ENCODE measurements at places on chromosomes 2 and 18.

GRCh38 chr2:16750175-16750924, 84.7 kb upstream of the CYRIA start:
- DNase-seq: no peak

GRCh38 chr2:17591846-17592245, 51.4 kb downstream of the VSNL1 start:
- no peak for DNase-seq

DNA sequence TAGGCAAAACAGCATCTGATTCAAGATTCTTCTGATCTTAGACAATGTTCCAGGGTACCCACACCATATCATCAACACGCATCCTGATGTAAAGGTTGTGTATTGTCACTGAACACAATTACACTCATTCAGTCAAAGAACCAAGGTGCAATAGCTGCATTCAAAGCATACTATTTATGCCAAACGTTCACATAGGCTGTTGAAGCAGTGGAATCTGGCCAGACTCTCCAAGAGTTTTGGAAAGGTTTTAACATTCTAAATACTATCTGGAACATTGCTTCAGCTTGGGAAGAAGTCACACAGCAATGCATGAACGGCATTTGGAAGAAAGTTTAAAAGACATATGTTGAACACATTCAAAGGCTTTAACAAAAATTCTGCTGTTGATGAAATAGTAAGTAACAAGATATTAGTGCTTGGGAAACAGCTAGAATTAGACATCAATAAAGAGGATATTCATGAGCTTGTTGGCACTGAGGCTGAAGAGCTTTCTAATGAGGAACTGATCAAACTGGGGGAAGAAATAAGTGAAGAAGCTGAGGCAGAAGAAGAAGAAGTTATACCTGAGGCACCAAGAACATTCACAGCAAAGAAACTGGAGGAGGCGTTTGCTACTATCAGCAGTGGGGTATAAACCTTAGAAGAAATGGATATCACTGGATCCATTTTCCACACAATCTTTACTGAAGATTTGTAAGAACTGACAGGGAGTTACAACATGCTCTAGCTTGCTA, 47.6 kb upstream of the MSH6 start:
- DNase-seq: no peak

DNA sequence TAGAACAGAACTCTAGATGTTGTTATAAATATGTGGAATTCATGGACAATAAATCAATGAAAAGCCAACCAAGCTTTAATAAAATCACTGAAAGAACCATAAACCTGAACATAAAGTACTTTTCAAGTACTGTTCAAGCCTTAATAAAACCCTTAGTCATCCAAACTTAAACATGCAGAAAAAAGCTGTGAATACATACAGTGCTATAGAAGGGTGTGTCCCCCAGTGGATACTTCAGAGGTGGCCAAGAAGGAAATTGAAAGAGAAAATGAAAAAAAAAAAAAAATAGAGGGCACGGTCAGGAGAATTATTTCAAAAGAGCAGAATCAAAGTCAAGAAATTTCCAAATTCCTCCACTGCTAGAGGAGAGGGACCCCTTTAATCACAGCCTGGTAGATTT, 141.1 kb downstream of the SP100 start:
- DNase-seq: no peak

- no peak for DNase-seq
These were observed 19.9 kb upstream of the LDLRAD4 start for GRCh38 chr18:13198701-13199100.

DNA sequence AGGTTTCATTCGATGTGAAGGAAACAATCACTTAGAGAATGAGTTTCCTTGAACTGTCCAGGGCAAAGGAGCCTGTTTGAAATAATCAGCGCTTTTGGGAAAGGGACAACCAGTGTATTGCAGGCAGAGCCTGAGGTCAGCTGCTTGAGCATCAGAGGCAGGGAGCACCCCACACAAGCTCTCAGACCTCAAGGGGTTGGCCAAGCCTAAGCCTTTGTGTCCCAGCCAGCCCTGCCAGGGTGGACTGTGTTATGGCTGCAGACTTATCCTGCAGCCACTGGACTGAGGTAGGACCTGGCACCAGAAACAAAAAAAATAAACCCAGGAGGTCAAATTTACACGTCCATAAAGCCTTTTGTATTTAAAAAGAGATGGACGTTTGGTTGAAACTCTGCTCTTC, 228.3 kb downstream of the SEPTIN10 start:
- no peak for DNase-seq

DNA sequence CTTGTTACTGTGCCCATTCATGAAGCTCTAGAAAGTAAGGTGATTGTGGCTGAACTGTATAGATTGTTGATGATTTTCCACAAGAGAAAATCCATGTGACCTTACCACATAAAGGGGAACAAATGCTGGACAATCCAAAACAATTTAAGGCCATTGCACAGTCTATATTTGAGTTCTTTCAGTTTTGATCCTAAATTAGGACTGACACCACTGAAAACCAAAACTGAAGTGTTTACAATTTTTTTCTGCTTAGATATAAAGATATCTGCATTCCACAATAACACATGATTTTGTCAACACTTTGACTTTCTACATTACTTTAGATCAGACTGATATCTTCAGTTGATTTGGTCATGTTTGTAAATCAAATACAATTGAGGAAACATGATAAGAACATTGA, 123.6 kb upstream of the SLC38A11 start:
- DNase-seq: no peak

DNA sequence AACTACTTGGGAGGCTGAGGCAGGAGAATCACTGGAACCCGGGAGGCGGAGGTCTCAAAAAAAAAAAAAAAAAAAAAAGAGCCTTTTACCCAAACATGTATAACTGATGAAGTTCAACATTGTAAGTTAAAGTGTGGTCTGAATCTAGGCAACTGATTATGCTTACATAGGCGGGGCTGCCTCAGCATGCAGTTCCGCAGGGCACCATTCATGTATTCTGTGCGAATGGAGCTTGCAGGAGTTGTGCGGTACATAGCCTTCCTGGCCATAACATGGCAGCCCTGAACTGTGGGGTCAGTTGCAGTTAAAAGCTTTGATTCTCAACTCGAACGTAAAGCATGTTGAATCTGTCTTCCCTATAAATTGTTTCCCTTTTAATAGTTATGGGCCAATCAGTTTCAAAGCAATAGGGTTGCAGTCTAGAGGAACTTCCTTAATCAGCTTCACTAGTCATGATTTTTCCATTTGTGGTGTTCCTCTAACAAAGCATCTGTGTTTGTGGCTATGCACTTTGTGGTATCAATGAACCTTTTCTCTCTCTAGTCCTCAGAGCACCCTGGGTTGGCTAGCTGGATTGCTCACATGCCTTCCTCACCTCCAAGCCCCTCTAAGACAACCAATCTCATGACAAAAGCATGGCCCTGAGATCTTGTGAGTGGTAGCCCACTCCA, 30.6 kb upstream of the CEP68 start:
- DNase-seq: no peak

DNA sequence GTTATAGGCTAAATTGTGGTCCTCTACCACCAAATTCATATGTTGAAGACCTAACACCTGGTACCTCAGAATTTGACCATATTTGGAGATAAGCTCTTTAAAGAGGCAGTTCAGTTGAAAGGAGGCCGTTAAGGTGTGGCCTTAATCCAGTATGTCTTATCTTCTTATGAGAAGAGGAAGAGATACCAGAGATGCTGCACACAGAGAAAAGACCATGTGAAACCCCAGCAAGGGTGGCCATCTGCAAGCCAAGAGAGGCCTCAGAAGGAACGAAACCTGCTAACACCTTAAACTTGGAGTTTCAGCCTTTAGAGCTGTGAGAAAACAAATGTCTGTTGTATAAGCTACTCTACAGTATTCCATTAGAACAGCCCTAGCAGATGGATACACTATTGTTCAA, 528.1 kb upstream of the DCC start:
- no peak for DNase-seq

- no peak for DNase-seq
These were observed 88.3 kb downstream of the TXNL1 start for GRCh38 chr18:56550121-56550520.

- no peak for DNase-seq
These were observed 62.2 kb downstream of the RBMS1 start for GRCh38 chr2:160431441-160431840.

DNA sequence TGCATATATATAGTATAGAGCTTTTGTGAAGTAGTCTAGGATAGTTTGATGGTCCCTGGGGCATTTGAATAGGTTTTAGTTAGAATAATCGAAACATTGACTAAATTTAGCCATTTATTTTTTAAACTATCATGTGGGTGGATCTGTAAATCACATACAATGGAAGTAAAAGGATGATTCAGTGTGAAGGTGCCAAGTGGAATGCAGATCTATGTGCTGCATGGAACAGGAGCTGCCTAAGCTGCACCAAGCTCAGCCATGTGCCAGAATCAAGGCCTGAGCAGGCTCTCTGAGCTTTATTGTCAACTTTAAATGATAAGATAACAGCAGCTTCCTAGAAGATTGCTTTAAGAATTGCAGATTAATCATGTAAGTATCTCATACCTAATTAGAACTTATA, 1996.2 kb upstream of the PIK3C3 start:
- DNase-seq: no peak

- no peak for DNase-seq
These were observed 14.4 kb upstream of the E2F6 start for GRCh38 chr2:11480406-11480805.

GRCh38 chr2:119708241-119708640, 29.2 kb downstream of the TMEM177 start:
- DNase-seq: no peak

GRCh38 chr2:20526708-20527107, 79.8 kb downstream of the RHOB start:
- DNase-seq: no peak

DNA sequence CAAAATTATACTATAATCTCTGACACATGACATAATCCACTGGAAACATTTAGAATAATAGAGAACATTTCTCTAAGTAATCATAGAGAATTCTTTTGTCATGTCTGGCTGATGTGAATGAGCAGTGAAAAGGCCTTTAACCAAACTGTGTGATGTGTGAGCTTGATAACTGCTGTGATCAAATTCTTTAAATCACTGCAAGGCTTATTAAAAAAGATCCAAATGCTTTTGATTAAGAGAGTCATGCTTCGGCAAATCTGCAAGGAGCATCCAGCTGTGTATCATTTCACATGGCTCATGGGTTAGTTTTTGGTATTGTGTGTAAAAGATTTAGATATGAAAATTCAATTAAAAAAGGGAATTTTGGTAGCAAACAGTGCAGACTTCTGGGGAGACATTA, 58.6 kb upstream of the TFPI start:
- DNase-seq: no peak

GRCh38 chr18:55349685-55350084, 238.3 kb downstream of the TCF4 start:
- no peak for DNase-seq

DNA sequence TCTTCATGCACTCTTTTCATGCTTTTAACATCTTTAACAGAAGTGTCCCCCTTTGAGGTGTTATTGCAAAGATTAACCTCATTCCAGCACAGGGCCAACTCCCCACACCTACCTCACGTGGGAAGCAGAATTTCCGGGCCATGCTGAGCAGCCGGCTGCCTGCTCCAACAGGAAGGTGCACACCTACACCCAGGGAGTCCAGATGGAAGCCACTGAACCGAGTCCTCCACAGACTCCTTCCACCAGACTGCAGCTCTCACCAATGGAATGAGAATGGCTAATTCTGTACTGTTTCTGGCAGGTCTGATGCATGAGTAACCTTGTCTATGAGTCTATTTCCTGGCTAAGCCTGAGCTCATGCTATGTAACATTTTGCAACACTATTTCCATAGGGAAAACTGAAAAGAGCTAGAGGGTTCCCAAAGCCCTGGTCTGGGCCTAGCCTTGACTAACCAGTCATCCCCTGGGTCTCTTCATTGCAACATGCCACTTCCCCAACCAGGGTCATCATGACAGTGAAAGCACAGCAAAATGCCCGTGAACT, 11.0 kb downstream of the ERFE start:
- DNase-seq: no peak

- no peak for DNase-seq
These were observed 130.6 kb upstream of the ZSWIM2 start for GRCh38 chr2:186979439-186980116.

DNA sequence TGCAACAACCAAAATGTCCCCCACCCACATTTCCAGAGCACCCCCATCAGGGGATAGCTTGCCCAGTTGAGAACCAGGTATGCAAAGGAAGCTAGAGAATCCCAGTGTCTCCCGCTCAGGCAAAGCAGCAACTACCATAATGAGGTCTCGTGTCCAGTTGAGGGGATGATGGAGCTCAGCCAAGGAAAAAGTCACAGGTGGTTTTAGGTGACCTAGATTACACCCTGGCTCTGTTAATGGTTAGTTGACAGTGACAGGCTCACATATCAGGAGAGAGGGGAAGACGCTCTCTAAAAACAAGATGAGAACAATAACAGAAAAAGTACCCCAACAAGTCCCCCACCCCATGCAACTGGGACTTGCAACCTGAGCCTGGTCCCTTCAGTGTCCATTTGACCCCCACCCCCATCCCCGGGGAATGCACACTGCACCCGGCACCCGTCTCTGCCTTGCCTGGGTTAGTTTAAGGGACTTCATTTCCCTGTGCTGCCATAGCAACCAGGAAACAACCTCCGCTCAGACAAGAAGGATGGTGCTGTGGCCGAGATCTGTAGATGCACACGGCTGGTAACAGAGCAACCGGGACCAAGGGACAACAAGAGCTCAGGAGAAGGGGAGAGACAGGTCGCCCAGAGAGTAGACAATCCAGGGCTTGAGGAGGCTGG, at the start of gene KIAA2012:
Gene KIAA2012 (plus strand): TSS at position 519 of the 665 bp plus-strand sequence. CDS start 373 bp downstream, outside the sequence.
- no peak for DNase-seq

GRCh38 chr18:48676756-48677368, 138.0 kb downstream of the CTIF start:
- no peak for DNase-seq

DNA sequence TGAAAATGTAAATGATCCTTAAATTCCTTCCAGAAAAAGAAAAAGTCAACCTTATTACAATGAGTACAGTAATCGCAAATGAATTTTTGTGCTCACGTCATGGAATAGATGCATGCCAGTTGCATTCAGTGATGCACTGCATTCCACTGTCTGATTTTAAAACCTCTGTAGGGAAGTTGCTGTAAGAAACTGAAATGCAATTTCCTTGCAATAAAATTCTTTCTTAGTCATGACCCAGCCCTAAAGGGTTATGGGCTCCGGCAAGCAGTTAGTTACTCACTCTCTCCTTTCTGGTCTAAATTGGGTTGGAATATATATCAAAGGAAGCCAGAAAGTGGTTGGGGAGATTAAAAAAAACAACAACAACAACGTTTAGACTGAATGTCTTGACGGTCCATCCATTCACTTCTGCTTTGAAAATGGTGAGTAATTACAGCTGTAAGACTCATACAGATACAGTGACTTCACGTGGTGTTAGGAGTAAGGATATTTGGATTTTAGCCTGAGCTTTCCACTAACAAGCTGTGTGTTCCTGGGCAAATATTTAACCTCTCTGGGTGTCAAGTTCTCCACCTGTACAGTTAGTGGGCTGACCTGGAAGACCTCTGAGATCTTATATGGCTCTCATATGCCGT, 8.6 kb upstream of the RND3 start:
- DNase-seq: no peak

DNA sequence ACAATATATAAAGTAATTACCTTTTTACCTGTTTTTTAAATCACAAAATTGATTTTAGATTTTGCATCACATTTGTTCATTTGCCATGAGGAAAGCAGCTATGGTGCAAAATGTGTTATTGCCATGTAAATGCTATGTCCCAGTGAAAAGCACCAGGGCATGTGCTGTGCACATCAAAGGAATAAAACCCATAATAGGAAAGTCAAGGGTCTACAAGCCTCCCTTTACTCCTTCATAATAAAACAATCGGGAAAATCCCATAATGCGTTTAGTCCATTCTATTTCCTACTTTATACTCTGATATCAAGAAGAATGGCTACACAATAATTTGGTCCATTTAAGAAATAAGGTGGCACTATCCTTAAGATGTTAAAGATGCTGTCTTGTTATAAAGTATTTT, 53.0 kb downstream of the KLF7 start:
- DNase-seq: no peak
